ENCODE measurements at places on chromosomes 1 and 21.

DNA sequence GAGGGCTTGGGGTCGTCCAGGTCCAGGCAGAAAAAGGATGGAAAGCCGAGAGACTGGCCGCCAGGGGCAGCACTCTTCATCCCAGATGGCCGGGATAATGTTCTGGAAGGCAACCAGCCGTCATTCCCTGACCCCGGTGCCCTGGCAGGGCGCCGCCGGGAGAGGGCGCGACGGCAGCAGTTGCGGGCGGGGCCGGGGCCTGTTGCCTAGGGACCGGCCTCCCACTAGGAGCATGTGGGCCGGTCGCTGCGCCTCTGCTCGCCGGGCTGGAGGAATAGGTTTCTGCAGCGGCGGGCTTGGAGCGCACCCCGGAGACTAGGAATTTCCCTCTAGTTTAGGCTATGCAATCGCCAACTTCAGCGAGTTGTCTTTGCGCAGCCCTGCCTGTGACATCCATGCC, 11.0 kb downstream of the DMRTB1 start:
- no peak for DNase-seq

DNA sequence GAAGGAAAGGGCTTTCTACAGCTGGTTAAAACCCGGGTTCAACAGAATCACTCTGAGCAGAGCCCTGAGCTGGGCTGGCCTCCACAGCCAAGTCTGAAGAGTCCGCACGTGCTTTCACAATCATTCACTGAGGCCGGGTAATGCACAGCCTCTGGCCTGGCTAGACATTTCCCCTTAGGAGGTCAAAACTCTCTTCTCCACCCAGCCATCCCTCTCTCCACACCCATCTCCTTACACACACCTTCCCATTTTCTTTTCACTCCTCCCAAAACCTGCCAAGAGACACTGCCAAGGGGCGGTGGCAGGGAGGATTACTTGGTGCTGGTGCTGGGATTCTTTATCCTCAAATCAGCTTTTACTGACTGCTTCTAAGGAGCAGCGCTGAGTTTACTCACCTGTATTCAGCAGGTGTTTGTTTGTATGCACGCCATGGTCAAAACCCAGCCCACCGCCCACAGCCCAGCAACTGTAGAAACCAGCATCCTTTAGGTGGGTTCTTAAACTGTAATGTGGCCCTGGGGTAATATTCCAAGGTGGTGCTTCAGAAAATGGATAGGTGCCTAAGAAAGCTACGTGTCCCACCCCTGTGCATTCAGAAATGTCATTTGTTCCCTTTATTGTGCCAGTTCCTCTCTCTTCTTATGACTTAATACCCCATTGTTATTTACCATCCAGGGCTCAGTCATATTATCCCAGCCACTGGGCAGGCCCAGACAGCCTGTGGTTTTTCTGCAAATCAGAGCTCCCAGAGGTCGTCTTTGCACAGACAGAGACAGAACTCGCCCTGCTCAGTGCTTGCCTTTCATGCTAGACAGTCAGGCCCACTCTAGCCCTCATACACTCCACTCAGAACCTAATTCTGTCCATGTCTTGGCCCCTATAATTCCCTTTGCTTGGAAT, 80.2 kb downstream of the ADSS2 start:
- peak; percentile 67 for DNase-seq

DNA sequence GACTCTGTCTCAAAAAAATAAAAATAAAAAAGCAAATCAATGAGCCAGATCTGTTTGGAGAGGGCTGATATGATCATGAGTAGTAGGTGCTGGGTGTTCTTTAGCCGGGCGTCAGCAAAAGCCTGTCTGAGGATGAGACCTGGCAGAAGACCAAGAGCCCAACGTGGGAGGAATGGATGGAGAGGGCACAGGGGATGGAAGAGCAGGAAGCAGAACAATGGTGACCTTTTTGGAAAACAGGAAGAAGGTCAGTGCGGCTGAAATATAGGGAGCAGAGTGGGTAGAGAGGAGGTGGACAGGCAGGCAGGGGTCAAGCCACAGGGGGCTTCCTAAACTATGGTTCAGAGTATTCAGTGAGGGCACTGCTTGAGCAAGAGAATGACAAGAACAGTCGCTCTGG, 30.9 kb downstream of the VWA5B1 start:
- no peak for DNase-seq

DNA sequence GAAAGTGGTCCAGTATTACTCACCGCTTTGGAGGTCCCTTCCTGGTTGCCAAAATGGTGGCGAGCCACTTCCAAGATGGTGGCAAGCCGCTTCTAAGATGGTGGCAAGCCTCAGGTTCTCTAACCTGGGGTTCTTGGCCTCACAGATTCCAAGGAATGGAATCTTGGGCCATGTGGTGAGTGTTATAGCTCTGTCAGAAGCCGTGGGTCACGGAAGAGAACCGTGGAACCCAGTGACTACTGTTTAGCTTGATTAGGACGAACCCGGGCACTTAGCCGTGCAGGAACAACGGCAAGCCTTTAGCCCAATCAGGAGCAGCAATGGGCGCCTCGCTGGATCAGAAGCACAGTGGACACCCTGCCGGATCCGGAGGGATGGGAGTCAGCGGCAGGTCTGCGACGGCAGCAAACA, 356.2 kb upstream of the TMPRSS15 start:
- no peak for DNase-seq

GRCh38 chr1:211751438-211751837, 76.0 kb upstream of the NEK2 start:
- DNase-seq = no peak

- no peak for DNase-seq
Measured at GRCh38 chr1:235013512-235013911, 115.1 kb downstream of the TOMM20 start.

DNA sequence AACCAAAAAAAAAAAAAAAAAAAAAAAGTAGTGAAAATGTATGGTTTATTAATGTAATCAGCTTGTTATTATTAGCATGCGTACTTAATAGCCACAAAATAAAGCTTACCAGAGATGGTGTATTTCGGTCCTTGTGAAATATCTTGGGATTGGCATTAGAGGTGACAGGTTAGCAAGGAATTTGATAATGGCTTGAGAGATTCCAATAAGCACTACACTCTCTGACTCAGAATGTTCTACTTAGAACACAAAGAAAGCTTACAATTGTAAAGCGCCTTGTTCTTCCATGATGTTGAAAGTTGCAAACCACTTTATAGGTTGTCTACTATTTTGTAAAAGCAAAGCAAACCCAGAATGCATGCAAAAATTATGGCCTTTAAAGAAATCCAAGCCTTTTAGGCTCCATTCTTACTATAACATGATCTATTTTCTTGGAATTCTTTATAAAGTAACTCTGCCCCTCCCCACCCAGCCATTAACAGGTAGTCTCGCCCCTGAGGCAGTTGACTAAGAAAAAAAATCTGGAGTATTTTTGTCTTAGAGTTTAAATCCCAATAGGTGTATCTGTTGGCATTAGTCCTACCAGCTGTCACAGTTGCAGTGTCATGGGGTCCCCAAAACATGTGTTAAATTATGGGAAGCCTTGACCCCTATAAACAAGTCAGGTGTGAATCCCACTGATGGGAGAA, 129.2 kb downstream of the DHRS3 start:
- no peak for DNase-seq
